ENCODE measurements at places on chromosomes 2 and 18.

DNA sequence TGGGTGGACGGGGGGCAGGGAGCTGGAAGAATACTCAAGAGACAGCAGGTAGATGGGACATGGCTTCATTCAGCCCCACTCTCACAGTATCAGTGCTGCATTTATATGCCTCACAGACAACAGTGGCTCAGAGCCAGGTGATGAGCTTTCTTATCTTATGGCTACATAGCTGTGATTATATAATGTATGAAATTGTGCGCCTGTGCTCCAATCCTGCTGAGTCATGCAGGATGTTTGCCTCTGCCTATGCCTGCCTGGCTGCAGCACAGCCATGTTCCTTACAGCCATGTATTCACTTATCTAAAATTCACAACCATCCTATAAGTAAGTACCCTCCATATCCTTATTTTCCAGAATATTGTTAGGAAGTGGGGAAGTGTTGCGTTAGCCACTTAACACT, 37.7 kb upstream of the RNF103 start:
- DNase-seq: no peak

GRCh38 chr2:233413046-233413445, 58.8 kb downstream of the DGKD start:
- no peak for DNase-seq

DNA sequence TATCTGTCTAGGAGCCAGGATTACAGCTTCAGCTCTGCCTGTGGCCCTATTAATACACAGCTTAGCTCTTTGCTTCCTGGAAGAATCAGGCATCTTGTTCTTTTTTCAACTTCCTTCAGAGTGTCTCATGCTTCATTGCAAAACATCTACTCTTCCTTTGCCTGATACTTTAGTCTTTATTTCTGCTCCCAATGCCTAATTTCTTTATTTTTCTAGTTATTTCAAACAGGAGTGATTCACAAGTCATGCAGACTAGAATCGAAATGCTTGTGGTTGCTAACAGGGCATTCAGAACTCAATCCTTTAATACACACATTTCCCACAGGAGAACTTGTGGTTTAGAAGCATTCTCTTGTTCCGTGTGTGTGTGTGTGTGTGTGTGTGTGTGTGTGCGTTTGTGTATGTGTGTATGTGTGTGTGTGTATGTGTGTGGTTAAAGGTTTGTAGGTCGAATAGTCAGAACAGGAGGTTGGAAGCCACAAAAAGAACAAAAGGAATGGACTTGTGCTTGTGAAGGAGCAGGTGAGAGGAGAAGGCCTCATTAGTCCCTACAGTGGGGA, 28.3 kb upstream of the INSIG2 start:
- no peak for DNase-seq

GRCh38 chr18:72542342-72542741, 1.8 kb downstream of the CBLN2 start:
- DNase-seq: no peak

DNA sequence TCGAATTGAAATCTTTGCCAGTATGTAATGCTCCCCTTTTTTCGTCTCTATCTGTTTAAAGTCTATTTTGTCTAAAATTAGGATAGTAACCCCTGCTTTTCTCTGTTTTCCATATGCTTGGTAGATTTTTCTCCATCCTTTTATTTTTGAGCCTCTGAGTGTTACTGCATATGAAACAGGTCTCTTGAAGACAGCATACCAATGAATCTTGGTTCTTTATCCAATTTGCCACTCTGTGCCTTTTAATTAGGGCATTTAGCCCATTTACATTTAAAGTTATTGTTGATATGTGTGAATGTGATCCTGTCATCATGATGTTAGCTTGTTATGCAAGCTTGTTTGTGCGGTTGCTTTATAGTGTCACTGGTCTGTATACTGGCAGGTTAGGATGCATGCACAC, 490.8 kb upstream of the VWC2L start:
- DNase-seq: no peak

DNA sequence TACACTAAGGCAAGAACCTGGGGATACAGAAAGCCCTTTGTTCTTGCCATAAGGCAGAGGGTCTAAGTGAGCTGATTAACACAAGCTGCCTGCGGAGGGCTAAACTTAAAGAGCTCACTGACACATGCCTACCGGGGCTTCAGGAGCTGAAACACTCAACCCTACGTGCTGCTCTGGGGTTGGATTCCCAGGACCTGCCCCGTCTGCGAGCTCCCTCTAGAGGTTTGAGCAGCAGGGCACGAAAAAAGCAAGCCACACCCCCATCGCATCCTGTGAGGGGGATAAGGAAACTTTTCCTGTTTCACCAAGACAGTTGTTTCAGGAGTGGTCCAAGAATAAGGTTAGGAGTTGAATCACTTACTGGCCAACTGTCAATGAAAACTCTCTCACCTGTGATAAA, 562.1 kb downstream of the TMX3 start:
- DNase-seq: no peak

GRCh38 chr18:35041815-35042387, 688 bp downstream of the MAPRE2 start:
- DNase-seq: no peak

DNA sequence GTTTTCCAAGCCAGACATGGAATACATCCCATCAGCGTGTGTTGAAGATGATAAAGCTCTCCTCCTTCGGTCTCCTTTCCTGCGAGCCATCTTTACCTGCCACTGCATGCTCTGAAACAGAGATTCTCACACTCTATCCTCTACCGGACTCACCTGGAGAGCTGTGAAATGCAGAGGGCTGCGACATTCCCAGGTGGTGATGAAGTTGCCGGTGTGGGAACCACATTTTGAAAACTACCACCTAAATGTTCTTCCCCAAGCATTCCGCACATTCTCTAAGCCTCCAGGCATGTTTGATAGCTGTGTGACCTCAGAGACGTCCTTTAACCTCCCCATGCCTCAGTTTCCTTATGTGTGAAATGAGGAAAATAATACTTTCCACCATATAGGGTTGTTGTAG, 226.2 kb upstream of the RAB6C start:
- DNase-seq: no peak

DNA sequence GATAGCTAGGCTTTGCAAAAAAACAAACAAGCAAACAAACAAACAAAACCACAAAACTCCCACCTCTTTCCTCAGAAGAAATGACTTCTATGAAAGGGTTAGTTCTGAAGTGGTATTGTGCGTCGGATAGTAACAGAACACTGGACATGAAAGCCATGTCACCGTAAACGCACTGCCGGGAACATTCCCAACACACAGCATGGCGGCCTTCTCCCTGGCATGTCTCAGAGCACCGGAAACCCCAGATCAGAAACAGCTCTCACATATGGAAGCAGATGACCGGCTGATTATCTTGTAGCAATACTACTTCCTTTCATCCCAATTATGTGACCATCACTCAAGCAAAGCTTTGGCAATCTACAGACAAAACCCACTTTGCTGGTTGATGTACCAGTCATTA, 197.8 kb upstream of the PXDN start:
- DNase-seq: no peak

- DNase-seq: no peak
These were observed 316.4 kb downstream of the AGAP1 start for GRCh38 chr2:235810252-235810651.

GRCh38 chr2:195646424-195646823, 10.6 kb upstream of the SLC39A10 start:
- no peak for DNase-seq

DNA sequence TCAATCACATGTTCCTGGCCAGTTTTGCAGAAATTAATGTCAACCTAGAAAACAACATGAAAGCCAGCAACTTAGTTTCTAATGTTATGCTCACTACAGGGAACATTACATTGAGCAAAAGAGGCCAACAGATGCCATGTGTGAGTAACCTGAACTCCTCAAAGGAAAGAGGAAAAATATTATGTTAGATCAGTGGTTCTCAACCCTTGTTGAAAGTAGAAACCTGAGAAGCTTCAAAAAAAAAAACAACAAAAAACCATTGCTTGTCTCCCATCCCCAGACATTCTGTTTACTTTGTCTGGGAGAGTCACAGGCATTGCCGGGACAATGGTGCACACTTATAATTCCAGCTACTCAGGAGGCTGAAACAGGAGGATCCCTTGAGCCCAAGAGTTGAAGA, 57.7 kb downstream of the METTL4 start:
- no peak for DNase-seq

- DNase-seq: no peak
These were observed 50.9 kb upstream of the BIN1 start for GRCh38 chr2:127157651-127158485.

- DNase-seq: no peak
These were observed 164.1 kb downstream of the DCDC2C start for GRCh38 chr2:3867469-3867868.

DNA sequence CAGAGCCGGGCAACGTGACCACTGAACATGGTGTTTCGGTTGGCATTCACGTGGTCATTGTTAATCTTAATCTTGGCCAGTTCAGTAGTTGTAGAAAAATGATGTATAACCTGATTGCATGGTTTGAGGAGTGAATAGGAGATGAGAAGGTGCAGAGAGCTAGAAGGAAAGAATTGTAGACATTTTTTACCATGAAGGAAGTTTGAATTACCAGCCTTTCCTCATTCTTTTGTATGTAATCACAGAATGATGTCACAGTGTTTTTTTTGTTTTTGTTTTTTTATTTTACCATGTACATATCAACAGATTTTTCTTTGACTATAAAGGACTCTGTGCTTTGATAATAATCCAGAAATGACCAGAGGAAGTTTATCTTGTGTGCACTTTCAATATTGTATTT, 126.3 kb downstream of the LTBP1 start:
- no peak for DNase-seq

GRCh38 chr18:60987963-60988362, 345.3 kb upstream of the CDH20 start:
- DNase-seq: no peak

- DNase-seq: no peak
These were observed 47.0 kb upstream of the RALBP1 start for GRCh38 chr18:9428301-9428706.

GRCh38 chr18:49815927-49816326, 2.6 kb upstream of the ACAA2 start:
- no peak for DNase-seq

- no peak for DNase-seq
These were observed 109.8 kb downstream of the EN1 start for GRCh38 chr2:118737684-118738083.

- DNase-seq: no peak
These were observed 1579.7 kb upstream of the SLC39A10 start for GRCh38 chr2:194077366-194077765.

DNA sequence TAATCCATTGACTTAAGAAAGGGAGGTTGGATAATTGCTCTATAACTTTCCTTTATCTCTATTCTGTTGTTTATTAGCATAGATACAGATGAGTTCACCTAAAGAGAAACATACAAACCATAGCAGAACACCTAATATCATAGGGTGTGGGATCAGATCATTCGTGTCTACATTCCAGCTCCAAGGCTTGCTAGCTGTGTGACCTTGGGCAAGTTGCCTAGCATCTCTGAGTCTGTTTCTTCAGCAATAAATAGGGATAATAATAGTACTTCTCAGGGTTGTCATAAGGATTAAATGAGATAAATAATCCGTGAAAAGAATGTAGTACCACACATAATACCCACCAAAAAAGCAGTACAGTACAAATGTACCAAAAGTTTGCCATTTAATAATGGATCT, 126.2 kb downstream of the PLB1 start:
- DNase-seq: peak; percentile 9

GRCh38 chr2:20653695-20654534, 3.0 kb upstream of the HS1BP3 start:
- DNase-seq: peak; percentile 24

- no peak for DNase-seq
These were observed 88.6 kb upstream of the EML6 start for GRCh38 chr2:54634564-54635511.

GRCh38 chr2:238710032-238710735, 137.7 kb upstream of the TWIST2 start:
- no peak for DNase-seq

DNA sequence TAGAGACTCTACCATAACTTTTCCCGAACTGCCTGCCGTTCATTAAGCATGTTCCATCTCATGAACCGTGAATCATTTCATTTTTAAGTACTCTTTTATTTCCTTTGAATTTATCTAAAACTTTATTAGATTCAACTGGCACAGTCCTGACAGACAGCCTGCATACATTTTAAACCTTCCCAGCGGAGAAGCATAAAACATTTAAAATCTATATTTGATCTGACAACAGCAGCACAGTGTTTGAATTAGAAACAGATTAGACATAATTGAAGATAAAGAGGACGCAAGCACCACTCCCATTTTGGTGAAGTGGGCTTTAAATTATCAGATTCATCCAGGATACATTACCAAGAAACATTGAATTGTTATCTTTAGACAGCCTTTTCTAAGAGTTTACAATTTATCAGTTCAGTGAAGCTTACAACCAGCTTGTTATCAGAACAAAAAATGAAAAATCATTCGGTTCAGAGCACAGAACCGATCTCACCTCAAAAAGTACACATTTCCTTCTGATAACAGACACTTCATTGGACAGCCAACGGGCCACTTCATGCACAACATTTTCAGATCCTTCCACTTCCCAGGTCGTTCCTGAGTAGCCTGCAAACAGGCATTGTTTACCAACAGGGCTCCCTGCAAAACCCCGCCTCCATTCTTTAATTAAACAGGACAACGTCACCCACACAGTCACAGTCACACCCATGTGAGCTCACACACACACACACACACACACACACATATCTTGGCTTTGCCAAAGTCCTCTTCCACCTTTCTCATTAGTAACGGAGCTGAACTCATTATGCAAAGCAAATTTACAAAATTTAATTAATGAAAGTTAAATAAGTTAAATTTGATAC, 171.2 kb downstream of the SP3 start:
- no peak for DNase-seq

DNA sequence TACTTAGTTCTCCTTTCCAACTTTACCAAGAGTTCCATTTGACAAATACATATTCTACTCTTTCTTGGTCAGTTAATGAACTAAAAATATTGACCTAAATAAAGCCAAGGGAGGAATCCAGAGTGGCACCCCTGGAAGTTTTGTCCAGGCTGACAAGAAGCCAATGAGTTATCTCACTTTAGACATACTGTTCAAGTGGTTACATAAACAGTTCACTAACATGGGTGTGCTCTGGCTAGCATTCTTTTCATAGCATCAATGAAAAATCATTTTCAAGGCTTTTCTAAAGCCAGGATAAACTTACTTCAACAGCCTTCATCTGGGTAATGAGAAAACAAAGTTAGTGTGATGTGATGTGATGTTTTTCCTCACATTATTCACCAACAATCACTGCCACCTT, 649.4 kb downstream of the TDRD15 start:
- DNase-seq: no peak

DNA sequence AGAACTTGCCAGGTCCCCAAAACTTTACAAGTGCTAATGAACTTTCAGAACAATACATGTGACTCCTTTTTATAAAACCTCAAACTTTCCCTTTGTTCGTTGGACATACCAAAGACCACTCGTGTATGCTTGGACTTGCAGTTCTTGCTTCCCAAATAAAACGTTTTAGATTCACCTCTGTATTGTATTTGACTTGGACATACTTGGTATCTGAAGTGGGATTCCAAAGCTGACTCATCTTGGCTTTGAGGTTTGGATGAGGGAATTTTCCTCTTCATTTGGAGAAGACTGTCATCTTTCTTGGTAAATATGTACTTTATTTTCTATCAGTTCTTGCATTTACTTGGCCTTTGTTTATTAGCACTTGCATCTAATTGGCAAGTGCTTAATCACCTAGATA, 8.0 kb upstream of the CYB5A start:
- no peak for DNase-seq

GRCh38 chr18:48892146-48892855, 58.5 kb downstream of the SMAD7 start:
- peak; percentile 65 for DNase-seq

- DNase-seq: no peak
These were observed 22.2 kb upstream of the YES1 start for GRCh38 chr18:834082-834720.

GRCh38 chr2:223759569-223760430, 77.6 kb downstream of the AP1S3 start:
- DNase-seq: no peak
